ENCODE measurements at places on chromosomes 4 and X.

GRCh38 chrX:119541188-119541587 is 24.0 kb downstream of the STEEP1 start:
- DNase-seq = no peak

DNA sequence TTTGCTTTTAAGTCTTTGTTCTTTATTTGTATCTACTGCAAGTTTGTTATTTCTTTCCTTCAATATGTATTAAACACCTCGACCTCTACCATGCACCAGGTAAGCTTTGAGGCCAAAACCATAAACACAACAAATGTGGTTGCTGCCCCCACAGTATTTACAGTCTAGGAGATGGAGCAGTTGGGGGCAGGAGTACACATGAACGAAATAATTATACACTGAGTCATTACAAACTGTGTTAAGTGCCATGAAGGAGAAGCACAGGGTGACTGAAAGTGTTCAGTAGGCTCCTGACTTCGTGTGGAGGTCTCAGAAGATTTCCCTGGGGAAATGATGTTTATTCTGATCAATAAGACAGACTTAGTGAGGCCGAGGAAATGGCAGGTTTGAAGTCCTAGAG is 30.3 kb downstream of the SLC25A43 start:
- no peak for DNase-seq

- no peak for DNase-seq
These were observed 639 bp upstream of the MTM1 start for GRCh38 chrX:150567645-150568319.

DNA sequence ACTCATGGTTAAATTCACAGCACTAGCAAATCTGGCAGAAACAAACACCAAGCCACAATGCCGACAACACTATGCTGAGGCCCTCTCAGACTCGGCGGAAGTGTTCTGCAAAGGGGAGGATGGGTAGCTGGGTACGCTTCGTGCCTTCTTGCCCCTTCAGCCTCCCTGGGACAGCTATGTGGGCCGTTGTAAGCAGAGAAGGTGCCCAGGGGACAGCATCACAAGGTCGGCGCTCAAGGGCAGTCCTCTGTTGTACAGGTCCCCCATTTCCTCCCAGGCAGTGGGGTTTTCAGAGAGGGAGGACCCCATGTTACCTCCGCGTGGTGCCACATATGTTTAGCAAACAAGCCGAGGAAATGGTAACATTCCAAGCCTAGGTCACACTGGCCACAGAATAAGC is 173.6 kb downstream of the AFAP1 start:
- DNase-seq = no peak

DNA sequence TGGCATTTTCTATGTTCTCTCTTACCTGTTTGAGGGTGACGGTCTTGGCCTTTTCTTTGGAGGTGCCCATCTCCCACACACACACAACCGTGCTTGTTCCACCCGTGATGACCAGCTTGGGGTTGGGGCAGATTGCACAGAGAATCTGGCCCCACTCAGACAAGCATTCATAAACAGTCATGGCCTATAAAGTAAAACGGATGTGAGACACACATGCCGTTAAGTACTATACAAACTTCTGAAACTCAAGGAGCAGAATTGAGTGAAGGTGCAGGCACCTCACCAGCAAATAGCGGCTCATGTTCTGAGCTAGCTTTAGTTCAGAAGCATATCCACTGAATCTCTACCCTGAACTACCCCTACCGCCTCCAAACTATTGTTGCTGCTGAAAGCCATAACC is 107.6 kb downstream of the CDS1 start:
- DNase-seq = no peak

- DNase-seq = no peak
These were observed 2.1 kb upstream of the DHRSX start for GRCh38 chrX:2502668-2503519.
